ENCODE measurements at places on chromosomes 7 and 10.

DNA sequence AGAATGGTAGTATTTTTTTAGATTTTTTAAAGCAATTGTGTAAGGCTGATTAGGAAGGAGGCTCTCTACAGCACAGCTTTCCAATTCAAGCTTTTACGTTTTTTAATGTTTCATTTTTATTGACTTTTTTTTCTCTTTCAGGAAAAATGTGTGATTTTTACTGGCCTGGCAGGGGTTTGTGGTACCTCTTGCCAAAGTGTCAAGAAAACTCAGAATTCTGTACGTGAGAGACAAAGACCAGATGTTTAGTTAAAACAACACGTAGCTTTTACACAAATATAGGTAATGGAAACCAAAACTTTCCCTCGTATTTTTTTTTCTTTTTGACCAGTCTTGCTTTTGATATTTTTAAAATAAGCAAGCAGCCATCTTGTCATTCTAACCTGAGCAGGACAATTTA lies 6.0 kb upstream of the NPVF start:
- DNase-seq: no peak

DNA sequence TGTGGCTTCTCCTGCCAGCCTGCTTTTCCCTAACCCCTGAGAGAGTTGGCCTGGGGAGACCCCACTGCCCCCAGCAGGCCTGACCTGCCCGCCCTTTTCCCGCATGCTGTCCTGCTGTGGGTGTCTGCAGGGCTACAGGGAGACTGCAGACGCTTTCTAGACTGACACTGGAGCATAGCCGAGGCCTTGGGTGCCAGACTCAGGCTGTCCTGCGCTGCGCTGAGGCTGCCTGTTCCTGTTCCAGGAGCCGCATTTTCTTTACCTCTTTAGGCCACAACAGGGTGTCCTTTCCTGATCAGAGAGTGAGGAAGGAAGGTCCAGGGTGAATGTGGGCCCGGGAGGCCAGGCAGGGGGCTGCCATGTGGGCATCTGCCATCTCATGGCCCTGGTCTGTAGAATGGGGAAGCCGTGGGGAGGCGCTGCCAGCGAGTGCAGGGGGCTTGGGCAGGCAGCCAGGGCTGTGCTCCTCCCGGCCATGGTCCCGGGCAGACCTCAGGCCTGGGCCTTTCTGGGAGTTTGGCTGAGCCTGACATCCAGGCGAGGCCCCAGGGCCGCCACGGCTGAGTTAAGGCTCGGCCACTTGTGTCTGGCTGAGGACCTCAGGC lies 3.6 kb downstream of the PWWP2B start:
- no peak for DNase-seq

DNA sequence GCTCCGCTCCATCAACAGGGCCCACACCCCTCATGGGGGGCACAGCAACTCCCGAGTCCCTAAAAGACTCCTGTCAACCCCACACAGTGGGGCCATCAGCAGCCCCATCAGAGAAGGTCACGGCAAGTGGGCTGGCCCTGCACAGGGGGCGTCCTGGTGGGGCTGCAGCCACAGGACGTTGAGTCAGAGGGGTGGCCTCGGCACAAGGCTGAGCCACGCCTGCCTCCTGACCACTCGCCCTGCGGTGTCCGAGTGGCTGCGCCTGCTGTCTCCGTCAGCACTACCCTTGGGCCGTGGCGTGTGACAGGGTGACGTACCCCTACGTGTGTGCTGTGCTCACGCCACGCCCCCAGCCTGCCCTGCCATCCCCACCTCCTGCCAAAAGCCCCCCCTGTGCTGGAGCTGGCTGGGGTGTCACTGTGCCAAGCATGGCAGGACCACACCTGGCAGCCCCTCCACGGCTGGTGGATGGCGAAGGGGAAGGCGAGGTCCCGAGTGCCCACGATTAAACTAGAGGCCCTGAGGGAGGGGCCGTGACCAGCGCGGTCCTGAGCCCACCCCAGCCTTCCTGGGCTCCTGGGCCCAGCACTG lies 26.0 kb upstream of the NKX6-2 start:
- no peak for DNase-seq

DNA sequence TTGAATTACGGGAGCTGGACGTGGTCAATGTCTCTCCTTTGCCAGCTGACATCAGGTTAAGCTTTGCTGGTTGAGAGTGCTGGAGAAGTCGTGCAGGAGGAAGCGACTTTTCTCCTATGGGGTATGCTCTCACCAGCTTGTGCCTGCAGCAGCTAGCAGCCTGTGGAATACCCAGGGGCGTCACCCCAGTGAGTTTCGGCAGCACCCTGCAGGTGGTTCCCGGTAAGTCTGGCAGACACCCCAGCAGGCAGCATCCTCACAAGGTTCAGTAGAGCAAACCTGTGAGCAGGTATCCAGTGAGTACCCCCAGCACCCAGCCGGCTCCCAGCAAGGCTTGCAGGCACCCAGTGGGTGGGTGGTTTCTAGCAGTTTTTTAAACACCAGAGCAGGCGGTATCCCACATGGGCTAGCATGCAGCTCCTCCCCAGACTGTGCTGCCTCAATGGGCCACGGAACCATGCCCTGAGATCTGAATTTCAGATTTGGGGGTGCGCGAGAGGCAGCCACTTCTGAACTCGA lies 74.8 kb upstream of the SVIL start:
- DNase-seq: no peak

DNA sequence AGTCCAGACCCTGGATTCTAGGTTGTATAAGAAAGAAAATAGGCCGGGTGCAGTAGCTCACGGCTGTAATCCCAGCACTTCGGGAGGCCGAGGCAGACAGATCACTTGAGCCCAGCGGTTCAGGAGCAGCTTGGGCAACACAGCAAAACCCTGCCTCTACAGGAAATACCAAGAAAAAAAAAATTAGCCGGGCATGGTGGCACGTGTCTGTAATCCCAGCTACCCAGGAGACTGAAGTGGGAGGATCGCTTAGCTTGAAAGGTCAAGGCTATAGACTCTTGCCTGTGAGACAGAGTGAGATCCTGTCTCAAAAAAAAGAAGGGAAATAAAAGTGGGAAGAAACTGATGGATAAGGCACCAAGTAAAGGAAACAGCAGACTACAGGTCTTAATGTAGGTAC lies 287.9 kb upstream of the KLF14 start:
- DNase-seq: no peak

DNA sequence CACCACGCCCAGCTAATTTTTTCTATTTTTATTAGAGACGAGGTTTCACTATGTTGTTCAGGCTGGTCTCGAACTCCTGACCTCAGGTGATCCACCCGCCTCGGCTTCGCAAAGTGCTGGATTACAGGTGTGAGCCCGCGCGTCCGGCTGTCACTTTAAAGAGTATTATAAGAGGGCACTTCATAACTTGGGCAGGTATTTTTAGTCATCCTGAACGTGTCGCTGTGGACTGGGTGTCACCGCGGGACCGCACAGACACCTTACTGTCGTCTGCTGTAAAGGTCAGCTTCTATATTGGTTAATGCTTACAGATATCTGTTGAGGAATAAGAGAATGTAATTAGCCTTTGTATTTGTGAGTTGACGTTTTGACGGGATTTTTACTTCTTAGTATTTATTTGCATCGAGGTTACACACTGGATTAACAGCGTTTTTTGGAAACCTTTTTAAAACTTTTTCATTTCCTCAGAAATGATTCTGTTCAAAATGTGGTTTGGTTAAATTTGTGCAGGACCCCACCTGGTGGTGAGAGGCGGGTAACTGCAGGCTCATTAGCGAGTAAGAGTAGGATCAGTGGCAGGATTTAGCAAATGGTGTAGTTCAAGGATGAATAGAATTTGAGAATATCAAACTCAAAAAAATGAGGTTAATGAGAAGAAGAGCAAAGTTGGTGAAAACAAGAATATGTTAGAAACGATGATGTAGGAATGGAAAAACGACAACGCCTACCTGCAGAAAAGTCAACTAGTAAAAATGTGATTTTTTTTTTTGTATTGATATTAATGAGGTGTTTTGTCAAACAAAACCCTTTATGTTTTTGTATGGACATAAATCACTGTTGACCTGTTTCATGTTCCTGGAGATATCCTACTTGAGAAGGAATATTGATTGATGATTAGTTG lies 3.2 kb downstream of the DNAJB6 start:
- DNase-seq: peak; percentile 59

DNA sequence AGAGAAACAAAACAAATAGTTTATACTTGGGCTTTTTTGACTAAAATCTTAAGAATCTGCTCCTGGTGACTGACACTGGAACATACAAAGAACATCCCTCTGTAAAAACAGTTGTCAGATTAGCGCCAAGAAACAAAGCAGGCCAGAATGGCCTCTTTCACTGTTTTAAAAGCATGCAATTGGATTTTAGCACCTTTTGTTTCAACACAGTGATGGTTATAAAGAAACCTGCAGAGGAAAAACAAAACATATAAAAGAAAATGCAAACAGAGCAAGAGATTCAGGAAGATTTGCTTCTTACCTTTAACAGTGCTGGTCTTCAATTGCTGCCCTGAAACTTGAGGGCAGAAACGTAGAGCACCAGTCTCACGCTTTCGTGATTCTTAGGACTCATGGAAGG lies 652.2 kb upstream of the KCND2 start:
- no peak for DNase-seq

DNA sequence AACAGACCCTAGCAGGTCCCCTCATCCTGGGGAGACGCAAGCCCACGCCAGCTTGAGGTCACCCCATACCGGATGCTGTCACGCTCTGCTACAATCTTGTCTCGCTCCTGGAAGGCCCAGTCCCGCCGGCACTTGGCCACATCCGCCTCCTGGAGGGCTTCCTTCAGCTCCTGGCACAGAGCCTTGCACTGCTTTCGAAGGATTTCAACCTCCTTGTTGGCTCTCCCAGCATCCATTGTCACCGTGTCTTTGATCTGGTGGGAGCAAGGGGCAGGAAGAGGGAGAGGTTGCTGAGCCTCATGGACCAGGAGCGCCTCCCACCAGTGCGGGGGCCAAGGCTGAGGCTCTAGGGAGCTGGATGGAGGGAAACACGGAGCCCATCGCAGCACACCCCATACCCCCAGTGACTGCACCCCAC lies 90.9 kb downstream of the DLG5 start:
- no peak for DNase-seq

DNA sequence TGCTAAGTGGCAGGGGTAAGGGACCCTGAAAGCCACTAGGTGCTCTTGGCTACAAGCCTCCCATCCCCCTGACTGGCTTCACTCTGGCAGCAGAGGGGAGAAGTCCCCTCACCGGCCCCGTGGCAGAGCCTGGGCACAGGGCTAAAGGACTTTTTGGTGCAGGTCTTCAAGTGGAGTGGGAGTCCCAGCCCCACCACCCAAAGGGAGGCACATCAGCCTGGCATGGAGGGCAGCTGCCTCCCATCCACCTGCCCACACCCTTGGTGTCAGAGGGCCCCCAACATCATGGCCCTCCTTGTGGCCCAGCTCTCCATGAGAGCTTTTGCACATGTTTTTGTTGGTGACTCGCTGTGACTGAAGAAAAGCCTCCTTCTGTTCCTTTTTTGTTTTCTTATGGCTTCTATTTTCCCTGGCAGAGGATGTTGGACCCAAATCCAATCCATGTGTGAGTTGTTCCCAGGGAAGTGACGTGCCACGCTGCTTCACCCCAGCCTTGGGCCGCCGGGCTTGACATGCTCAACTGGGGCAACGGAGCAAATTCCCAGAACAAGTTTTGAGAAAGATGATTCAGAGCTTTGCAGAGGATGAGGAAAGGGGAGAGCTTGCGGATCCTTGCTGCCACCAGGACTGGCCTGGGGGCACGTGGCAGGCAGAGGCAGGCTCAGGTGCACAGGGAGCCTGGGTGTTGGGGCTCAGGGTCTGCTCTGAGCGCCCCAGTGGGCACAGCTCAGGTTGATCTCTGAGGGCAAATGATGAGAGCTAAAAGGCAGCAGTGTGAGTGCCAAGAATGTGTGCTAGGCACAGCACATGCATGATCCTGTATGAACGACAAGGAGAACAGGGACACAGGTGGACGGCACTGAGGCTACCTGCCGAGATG lies 1.9 kb upstream of the AEBP1 start:
- no peak for DNase-seq

GRCh38 chr7:92747041-92747835 lies 89.1 kb downstream of the CDK6 start:
- DNase-seq: no peak

- peak; percentile 33 for DNase-seq
These were observed 506 bp downstream of the MCM10 start for GRCh38 chr10:13161857-13162271.

DNA sequence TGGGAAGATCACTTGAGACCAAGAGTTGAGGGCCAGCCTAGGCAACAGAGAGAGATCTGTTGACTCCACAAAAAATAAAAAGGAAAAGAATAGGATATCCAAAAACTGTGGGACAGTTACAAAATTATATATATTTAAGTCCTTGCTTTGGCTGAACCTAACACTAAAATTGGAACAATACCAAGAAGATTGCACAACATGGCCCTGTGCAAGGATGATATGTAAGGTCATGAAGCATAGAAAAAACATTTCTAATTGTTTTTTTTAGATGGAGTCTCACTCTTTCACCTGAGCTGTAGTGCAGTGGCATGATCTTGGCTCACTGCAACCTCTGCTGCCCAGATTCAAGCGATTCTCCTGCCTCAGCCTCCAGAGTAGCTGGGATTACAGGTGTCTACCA lies 139.0 kb downstream of the TPST1 start:
- no peak for DNase-seq

- DNase-seq: no peak
These were observed 31.8 kb downstream of the CCAR1 start for GRCh38 chr10:68752711-68753350.

GRCh38 chr10:99534939-99535763 lies 2.4 kb downstream of the NKX2-3 start:
- no peak for DNase-seq

DNA sequence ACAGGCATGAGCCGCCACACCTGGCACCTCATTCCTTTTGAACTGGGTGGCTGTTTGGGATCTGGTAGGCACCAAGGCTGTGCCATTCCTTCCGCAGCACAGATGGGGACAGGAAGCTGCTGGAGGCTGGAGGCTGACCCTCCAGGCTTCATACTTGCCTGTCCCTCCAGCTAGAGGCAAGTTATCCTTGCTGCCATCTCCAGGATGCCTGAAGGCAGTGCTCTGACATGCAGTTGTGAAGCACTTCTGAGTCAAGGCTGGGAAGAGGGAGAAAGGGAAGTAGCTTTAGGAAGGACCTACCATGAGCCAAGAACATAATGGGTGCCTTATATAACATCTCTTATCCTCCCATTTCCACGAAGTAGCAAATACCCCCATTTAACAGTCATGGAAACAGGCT lies 9.5 kb downstream of the MARVELD1 start:
- no peak for DNase-seq

DNA sequence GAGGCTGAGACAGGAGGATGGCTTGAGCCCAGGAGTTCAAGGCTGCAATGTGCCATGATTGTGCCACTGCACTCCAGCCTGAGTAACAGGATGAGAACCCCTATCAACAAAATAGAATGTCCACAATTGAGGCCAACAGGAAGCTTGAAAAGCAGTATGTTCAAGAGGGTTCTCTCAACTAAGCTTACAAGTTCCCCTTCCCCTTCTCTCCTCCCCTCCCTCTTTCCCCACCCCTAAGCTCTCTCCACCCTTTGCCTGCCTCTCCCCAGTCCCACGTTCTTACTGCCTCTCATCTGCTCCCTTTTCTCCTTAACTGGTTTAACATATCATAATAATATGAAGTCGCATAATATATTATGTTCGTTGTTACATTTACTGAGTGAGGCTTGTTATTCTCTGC lies 35.4 kb downstream of the KIAA1549 start:
- no peak for DNase-seq

Data from T-helper 1 cell (primary cell).